ENCODE measurements at places on chromosomes 5 and 9. TPM values are rescaled to one million over a fixed set of nuclear protein-coding genes. Genes with fewer than 3 reads are reported as not detected.

The ARID3C gene
- not detected for total RNA-seq

The SEC16A gene
- 42.5 TPM for total RNA-seq

The OMD gene
- total RNA-seq, result 35.0 TPM

The UGT3A1 gene
- not detected for total RNA-seq

The PNPLA7 gene
- total RNA-seq, result 34.3 TPM
